ENCODE measurements at places on chromosomes 3 and 15. TPM values are rescaled to one million over a fixed set of nuclear protein-coding genes. Genes with fewer than 3 reads are reported as not detected.

The ERC2 gene
- total RNA-seq: not detected

DNA sequence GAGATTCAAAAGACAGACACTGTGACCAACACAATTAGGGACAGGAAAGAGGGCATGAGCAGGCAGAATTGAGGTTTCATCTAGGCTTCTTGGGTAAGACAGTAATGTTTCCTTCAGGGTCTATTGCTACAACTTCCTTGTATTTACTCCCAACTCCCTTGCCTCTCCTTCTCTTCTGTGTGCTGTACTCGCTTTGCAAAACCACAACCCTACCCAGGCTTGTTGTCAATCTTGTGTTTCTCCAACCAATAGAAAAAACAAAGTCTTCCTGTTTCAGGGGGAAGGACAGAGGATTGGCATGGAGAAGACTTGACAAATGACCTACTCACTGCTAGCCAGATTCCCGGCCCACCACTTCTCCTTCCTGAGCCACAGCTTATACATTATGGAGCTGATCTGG is 36.3 kb upstream of the MASP1 start:
- H3K27ac ChIP-seq: no peak overlapping the region
- H3K36me3 ChIP-seq: no peaks in the 10 kb centered on the region
- H3K4me3 ChIP-seq: no peak overlapping the region
- DNase-seq: no peak
- no peaks in the 10 kb centered on the region for H3K4me1 ChIP-seq
- H3K27me3 ChIP-seq: peaks cover 6% of the 10 kb centered on the region

GRCh38 chr3:8500319-8500988 is 1.2 kb upstream of the LMCD1 start:
- H3K36me3 ChIP-seq: no peaks in the 10 kb centered on the region
- DNase-seq: no peak
- peaks cover 10% of the 10 kb centered on the region for H3K27me3 ChIP-seq
- H3K4me1 ChIP-seq: peaks cover 14% of the 10 kb centered on the region

DNA sequence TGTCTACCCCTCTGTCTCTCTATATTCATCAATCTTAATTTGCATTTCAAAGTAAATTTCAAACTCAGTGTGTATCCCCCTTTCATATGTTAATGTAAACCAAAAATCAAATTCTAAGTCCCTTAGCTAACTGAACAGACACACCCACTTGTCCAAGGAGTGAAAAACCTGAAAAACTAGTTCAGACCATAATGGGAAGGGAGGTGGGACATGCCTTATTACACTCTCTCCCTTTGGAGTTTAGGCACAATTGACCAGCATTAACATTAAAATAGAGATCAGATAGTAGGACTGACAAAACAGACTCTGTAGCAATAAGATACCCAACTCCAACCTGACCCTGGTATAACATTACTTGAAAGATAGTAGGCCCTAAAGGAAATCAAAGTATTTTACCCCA is 247.7 kb upstream of the GADL1 start:
- H3K4me3 ChIP-seq: no peak overlapping the region
- no peak for DNase-seq
- no peaks in the 10 kb centered on the region for H3K27me3 ChIP-seq
- H3K36me3 ChIP-seq: no peaks in the 10 kb centered on the region

The PCBP4 gene
- 27.2 TPM for total RNA-seq

The TEX55 gene
- not detected for total RNA-seq

The GATA2 gene
- not detected for total RNA-seq

DNA sequence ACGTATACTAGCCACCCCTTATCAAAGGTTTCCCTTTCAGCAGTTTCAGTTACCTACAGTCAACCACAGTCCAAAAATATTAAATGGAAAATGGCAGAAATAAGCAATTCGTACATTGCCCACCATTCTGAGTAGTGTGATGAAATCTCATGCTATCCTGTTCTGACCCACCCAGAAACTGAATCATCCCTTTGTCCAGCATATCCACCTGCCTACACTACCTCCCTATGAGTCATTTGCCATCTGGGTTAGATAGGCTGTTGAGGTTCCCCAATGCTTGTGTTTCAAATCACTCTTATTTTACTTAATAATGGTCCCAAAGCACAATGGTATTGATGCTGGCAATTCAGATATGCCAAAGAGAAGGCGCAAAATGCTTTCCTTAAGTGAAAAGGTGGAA is 15.3 kb upstream of the PHC3 start:
- H3K27me3 ChIP-seq: peaks cover 30% of the 10 kb centered on the region
- no peak overlapping the region for H3K27ac ChIP-seq
- no peaks in the 10 kb centered on the region for H3K4me1 ChIP-seq
- no peak for DNase-seq
- H3K4me3 ChIP-seq: no peak overlapping the region

- peaks cover 21% of the 10 kb centered on the region for H3K27me3 ChIP-seq
- H3K4me3 ChIP-seq: no peak overlapping the region
- no peak overlapping the region for H3K27ac ChIP-seq
- DNase-seq: no peak
- H3K4me1 ChIP-seq: no peaks in the 10 kb centered on the region
- peaks cover 2% of the 10 kb centered on the region for H3K36me3 ChIP-seq
Measured at GRCh38 chr3:48594417-48595049, 596 bp downstream of the COL7A1 start.

The SCG5 gene
- 3.7 TPM for total RNA-seq

DNA sequence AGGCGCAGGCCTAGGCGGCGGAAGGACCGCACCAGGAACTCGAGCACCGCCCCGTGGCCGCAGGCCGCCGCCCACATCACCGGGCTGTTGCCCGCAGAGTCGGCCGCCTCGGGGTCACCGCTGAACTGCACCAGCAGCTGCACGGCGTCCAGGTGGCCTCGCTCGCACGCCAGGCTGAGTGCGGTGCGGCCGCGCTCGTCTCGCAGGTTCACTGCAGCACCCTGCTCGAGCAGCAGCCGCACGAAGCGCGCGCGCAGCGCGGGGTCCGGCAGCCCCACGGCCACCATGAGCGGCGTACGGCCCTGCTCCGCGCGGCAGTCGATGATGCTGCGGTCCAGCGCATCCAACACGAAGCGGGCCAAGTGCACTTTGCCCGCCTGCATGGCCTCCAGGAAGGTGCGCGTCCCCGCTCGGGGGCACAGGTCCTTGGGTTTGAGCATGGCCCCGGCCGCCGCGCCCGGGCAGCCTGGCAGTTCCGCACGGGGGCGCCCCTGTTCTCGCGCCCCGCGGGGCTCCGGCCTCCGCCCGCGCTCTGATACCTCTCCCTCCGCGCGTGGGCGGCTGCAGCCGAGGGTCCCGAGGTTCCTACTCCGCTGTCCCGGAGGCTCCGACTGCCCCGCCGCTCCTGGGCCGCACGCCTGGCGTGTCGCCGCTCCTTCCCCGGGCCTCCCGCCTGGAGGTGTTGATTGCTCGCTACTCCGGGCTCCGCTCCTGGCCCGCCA is 556 bp downstream of the ANKRD63 start:
- peak overlapping the region; percentile 64 for H3K4me3 ChIP-seq
- peaks cover 3% of the 10 kb centered on the region for H3K4me1 ChIP-seq
- peaks cover 44% of the 10 kb centered on the region for H3K27me3 ChIP-seq
- H3K27ac ChIP-seq: no peak overlapping the region

GRCh38 chr3:66181764-66182163 is 39.0 kb upstream of the SLC25A26 start:
- H3K4me1 ChIP-seq: no peaks in the 10 kb centered on the region
- H3K36me3 ChIP-seq: no peaks in the 10 kb centered on the region
- no peak overlapping the region for H3K27ac ChIP-seq
- H3K4me3 ChIP-seq: no peak overlapping the region
- no peaks in the 10 kb centered on the region for H3K27me3 ChIP-seq

Measured in activated CD4-positive, alpha-beta T cell treated with anti-CD3 and anti-CD28 coated beads, Interleukin-2, amount 10 ng/mL, durations not matched to agents 7 days and 5 days (primary cell).